Activated CD4-positive, alpha-beta T cell treated with anti-CD3 and anti-CD28 coated beads, Interleukin-10, Interleukin-2, amounts not matched to agents 100 ng/mL and 50 ng/mL, durations not matched to agents 16 hours and 8 hours (primary cell): ENCODE measurements at places on chromosomes 5 and 9.

- DNase-seq: no peak
These were observed 44.9 kb upstream of the STXBP1 start for GRCh38 chr9:127567035-127567729.

DNA sequence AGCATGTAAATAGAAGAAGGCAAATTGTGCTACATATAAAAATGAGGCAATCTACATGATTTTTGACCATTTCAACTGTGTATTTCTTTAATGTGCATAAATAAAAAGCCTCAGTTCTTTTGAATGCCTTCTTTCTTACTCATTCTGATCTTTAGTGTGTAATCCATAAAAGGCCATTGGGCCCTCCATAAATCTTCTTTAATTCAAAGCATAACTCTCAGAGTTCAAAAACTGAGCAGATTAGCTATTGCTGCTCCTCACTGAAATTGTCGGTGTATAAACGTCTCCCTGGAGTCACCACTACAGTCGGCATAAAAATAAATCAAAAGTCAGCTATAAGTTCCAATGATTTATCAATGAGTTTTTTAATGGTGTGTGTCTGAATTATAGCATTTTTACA lies 45.3 kb upstream of the ADAMTSL1 start:
- DNase-seq: no peak

DNA sequence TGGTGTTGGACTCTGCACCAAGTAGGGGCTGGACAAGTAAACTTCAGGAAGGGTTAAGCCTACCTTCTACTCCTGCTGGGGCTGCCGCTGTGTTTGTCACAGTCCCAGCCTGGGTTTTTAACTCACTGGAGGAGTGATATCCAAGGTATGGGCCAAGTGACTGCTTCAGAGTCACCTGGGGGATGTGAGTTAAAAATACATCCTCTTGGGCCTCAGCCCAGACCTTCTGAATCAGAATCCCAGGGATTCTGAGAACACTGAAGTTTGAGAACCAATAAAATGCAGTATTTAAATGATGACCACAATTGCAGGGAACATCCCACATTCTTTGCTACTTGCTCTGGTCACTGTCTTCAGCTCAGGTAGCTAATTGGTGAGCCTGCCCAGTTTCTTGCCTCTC lies 95.1 kb upstream of the DNAH5 start:
- no peak for DNase-seq

DNA sequence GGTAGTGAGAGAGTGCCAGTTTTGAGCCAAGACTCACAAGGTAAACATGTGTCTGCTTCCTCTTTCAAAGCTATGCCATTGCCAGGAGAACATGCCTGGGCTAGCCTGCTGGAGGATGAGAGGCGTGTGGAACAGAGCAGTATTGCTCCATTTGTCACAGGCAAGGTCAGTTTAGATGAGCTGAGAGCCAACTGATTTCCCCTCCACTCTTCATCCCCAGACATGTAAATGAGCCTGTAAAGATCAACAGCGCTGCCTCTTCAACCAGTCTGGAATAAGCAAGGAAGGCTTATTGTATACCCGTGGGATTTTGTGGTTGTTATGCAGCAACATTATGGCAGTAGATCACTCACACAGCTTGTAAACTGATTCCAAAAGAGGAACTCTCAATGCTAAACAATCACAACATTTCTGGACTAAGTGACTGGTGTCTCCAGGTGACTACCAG lies 8.2 kb upstream of the GDNF start:
- DNase-seq: no peak

DNA sequence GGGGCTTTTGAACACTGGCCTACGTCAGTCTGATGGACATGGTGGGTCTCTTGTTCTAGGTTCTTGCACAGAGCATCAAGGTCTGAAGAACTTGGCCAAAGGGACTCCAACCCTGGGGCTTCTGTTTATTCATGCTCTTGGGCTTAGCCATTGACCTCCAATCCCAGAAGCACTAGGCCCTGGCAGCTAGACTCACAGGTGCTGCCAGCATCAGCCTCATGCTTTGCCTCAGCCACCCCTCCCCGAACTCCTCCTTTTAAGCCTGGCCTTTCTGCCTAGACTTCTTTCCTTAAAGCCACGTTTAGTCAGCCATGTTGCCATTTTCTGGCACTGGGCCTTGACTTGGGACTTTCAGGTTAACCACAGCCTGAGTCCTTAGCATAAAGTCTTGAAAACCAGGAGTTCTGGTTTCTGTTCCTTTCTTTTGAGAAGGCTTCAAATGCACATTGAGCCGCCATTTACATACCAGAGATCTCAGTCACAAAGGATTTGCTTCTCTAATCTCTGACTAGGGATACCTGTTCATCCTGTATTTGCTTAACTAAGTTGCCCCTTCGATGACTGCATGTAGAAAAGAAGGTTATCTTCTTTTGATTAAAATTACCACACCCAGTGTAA lies 54.7 kb downstream of the ANGPTL2 start:
- no peak for DNase-seq

DNA sequence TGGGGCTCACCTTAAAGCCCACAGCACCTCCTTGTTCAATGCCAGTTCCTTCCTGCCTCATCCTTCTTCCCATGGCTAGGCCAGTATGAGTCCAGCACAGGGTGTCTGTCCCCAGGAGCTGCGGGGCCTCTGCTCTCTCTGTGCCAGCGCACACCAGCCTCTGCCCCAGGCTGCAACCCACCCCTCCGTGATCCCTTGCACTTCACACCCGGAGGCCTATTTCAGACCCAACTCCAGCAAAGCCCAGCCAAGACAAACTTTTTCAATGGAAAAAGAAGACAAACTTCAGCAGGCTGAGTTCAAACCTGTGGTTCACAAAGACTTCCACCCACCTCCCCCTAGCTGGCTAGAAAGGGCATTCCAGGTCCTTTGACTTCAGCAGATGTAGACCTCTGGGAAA lies 56.2 kb upstream of the OTULINL start:
- no peak for DNase-seq

GRCh38 chr9:70220216-70220615 lies 38.6 kb upstream of the SMC5 start:
- DNase-seq: no peak

- DNase-seq: no peak
These were observed 1211.5 kb upstream of the CDH9 start for GRCh38 chr5:28249771-28250415.
